ENCODE measurements at places on chromosomes 13 and 19. TPM values are rescaled to one million over a fixed set of nuclear protein-coding genes. Genes with fewer than 3 reads are reported as not detected.

DNA sequence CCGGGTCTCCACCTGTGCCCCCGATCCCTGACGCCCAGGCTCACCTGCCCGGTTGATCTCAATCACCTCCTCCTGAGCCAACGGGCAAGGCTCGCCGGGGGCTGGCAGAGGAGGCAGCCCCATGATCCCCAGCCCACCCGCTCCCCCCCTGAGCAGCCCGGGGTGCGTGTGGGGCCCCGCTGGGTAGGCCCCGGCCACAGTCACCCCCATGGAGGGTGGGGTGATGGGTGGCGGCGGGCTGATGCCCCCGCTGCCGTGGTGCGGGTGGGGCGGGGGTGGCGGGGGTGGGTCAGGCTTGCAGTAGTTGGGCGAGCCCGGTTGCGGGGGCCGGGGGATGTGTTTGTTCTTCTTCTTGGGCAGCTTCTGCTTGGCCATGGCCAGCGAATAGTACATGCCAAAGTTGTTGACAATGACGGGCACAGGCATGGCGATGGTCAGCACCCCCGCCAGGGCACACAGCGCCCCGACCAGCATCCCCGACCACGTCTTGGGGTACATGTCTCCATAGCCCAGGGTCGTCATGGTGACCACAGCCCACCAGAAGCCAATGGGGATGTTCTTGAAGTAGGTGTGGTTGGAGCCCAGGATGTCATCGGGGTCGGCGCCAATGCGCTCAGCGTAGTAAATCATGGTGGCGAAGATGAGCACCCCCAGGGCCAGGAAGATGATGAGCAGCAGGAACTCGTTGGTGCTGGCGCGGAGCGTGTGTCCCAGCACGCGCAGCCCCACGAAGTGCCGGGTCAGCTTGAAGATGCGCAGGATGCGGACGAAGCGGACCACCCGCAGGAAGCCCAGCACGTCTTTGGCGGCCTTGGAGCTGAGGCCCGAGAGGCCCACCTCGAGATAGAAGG is 6.0 kb downstream of the KCNC3 start:
- no peak for DNase-seq

DNA sequence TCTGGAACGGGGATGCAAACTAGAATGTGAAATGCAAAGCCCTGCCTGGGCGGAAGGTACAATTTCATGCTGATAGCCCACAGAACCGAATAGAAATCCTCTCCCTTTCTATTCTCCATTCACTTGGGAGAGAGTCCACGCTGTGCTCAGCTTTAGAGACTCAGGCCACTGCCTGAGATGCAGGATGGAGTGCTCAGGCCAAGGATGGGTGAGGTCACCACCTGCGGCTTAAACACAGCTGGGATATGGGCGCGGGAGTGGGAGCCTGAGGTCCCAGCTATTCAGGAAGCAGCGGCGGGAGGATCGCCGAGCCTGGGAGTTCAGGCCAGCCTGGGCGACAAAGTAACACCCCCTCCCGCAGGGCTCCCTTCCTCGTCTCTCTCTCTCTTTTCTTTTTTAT is 446 bp upstream of the ZNF83 start:
- no peak for DNase-seq

- no peak for DNase-seq
These were observed 10.5 kb downstream of the LAMP1 start for GRCh38 chr13:113307491-113307890.

DNA sequence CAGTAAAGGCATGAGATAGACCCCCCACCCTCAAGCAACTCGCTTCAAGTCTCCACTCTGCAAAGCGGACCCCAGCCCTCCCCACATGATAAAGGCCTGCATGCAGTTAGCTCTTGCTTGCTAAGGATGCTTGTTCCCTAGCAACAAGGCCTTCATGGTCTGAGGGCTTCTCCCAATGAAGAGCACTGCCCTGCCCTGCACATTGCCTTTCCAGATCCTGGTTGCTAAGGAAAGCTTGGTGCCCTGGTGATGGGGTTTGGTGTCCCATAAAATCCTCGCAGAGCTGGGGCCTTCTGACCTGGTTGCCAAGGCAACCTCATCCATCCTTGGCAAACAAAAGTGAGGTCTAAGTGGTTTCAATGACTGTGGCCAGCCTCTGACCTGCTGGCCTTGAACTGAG is 6.0 kb downstream of the DBP start:
- no peak for DNase-seq

GRCh38 chr13:33286128-33286527 is 573 bp upstream of the STARD13 start:
- no peak for DNase-seq

DKKL1 gene
- polyA plus RNA-seq: not detected

DNA sequence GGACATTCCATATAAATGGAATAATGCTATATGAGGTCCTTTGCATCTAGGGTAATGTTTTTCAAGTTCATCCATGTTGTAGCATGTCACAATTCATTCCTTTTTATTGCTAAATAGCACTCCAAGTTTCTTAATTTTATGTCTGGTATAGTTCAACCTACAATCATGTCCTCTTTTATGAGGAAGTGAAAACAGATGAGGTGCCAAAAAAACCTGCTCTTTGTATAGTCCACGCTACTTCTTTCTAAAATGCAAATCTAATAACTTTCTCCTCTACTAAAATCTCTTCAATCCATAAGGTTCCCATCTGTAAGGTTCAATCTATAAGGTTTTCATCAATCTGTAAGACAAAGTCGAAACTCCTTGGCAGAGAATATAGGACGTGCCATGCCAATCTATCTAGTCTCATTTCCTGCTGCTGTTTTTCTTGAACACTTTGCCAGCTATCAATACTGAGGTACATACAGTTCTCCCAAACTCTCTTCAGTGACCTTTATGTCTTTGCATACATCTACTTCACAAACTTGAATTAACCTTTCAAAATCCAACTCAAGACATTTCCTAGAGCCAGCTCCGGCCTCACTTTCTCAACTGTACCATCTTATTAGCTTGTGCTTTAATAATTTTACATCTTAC is 33.7 kb downstream of the INTS6 start:
- peak; percentile 24 for DNase-seq

DNA sequence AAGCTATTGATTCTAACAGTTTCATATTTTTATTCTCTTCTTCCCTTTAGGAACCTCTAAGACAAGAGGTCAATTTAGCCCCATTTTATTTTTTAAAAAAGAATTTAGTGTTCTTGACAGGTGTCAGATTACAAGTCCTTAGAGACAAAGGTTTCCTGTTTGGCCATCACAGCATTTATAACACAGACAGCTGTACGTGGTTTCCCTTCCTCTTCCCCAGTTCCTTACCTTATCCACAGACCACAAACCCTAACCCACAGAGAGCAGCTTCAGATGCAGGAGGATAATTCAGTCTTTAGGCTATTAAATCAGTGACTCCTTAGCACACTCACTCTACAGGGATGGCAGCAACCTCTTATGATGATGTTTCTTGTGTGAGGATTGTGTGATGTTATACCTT is 1210.1 kb downstream of the DIAPH3 start:
- no peak for DNase-seq

KLHL1 gene
- polyA plus RNA-seq: not detected

- DNase-seq: no peak
These were observed 819.9 kb downstream of the OLFM4 start for GRCh38 chr13:53848366-53848961.

Data from CD14-positive monocyte (primary cell).